Right renal cortex interstitium (tissue), 3 donors: ENCODE measurements at places on chromosomes 13 and 19. TPM values are rescaled to one million over a fixed set of nuclear protein-coding genes. Genes with fewer than 3 reads are reported as not detected.
A peak's percentile ranks its signal among the peaks of the same experiment; 100 is the strongest.

DNA sequence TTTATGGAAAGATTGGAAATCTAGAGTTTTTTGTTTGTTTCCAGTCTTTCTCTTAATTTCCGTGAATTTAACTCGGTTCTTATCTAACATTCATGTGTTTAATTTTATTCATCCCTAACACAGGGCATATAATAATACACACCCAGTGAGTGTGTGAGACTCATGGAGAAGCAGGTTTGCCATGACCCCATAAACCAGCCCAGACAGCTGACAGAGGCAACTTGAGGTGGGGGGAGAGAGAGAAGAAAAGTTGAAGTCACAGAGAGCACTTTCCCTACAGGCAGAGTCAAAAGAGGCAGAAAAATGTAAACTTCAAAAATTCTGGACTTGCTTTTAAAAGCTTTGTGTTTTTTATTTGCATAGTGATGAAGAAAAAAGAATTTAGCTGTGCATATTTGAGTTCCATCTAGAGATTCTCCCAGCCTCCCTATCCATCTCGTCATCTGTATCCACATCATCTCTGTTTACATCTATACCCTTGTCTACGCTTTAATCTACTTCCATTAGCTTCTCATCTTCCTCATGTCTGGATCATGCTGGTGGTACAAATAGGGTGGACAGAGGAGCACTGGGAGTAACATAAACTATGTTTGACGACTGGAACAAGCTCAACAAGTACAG lies 60.2 kb downstream of the THSD1 start:
- no peak for DNase-seq

The LENG9 gene
- polyA plus RNA-seq: 1.5 TPM

DNA sequence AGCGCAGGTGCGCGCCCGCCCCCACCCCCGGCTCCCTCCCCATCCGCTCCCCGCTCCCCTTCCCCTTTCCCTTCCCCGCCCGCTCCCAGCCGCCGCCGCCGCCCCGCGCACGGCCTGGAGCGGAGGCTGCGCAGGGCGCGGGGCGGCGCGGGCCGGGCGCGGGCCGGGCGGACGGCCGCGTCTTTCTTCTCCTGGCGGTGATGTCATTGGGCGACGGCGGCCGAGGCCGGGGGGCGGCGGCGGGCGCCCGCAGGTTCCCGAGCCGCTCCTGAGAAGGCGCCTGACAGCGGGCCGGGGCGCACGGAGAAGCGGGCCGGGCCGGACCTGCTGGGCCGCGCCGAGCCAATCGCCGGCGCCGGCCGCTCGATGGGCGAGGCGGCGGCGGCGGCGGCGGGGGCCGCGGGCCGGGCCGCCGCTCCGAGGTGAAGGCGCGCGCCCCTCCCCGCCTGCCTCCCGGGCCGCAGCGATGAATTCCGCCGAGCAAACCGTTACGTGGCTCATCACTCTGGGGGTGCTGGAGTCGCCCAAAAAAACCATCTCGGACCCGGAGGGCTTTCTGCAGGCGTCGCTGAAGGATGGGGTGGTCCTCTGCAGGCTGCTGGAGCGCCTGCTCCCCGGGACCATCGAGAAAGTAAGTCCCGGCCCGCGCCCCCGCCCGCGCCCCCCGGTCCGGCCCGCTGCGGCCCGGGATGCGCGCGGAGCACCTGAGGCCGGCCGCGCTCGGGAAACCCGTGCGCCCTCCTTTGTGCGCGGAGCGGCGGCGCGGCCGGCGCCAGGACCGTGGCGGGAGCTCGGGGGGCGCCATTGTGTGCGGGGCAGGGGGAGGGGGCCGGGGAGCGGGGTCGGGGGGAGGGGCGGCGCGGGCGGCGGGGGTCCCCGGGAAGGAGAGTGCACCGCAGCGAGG lies at the start of gene ARHGEF7:
Gene ARHGEF7, plus strand, starts transcription at position 250 of the 904 bp plus-strand sequence. Its CDS starts 217 bp downstream, at position 467.
- no peak for DNase-seq

The SPART gene
- polyA plus RNA-seq: 102 TPM

GRCh38 chr13:31090096-31090495 lies 71.6 kb downstream of the HSPH1 start:
- DNase-seq: no peak

DNA sequence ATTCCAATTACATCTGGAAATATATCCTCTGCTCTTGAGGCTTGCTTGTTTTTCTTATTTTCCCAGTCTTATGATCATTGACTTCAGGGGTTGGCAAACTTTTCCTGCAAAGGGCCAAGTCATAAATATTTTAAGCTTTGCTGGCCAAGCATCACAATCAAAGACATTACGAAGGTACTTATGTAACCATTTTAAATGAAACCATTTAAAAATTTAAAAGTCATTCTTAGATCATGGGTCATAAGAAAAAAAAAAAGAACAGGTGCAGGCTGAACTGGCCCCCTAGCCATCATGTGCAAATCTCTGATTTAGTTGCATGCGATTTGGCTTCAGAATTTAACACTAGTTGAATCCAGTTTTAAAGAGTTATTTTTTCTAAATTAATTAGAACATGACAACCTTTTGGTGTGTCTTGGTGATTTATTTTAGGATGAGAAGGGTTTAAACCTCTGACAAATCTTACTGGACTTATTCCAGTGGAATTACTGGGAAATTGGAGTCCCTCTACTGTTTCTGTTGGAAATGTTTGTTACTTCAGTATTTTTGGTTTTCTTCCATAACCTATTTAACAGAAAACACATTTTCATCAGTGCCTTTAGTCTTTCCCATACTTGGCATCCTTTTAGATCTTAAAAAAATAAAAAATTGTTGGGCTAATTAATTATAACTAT lies 148.1 kb downstream of the NHLRC3 start:
- no peak for DNase-seq

The FCGBP gene
- 5.4 TPM for polyA plus RNA-seq

The LRRC25 gene
- polyA plus RNA-seq: 0.85 TPM

DNA sequence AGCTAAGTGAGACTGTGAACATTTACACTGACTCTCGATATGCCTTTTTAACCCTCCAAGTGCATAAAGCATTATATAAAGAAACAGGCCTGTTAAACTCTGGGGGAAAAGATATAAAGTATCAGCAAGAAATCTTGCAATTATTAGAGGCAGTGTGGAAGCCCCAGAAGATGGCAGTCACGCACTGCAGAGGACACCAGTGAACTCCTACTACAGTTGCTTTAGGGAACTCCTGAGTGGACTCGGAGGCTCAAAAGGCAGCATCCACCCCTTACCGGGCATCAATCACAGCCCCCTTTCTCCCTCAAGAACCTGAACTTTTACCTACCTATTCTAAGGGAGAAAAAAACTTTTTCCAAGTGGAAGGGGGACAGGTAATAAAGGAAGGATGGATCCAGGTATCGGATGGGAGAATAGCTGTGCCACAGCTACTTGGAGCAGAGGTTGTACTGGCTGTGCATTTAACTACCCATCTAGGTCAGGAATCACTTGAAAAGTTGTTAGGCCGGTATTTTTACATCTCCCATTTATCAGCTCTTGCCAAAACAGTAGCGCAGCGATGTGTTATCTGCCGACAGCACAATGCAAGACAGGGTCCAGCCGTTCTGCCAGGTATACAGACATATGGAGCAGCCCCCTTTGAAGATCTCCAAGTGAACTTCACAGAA lies 80.1 kb downstream of the ZNF486 start:
- DNase-seq: peak; percentile 20

The BEST2 gene
- 0.07 TPM for polyA plus RNA-seq

The MEF2B gene
- 1.0 TPM for polyA plus RNA-seq

DNA sequence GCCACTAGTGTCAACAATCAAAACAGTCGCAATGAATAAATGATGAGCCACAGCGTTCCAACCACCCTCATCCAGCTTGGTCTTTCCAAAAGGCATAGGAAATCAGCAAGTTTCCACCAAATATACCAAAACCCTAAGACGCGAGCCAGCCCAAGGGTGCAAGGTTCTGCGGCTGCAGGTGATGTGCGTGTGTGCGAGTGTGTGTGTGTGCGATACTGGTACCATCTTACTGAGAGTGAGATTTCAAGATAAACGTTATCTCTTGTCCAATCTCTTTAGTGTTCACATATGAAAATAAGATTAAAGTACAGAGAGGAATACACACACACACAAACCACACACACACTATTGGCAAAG lies 895 bp upstream of the TRPC4 start:
- no peak for DNase-seq

GRCh38 chr19:5652261-5652660 lies 28.1 kb downstream of the MICOS13 start:
- no peak for DNase-seq

GRCh38 chr19:10290876-10291553 lies 1.3 kb downstream of the ICAM5 start:
- DNase-seq: no peak

DNA sequence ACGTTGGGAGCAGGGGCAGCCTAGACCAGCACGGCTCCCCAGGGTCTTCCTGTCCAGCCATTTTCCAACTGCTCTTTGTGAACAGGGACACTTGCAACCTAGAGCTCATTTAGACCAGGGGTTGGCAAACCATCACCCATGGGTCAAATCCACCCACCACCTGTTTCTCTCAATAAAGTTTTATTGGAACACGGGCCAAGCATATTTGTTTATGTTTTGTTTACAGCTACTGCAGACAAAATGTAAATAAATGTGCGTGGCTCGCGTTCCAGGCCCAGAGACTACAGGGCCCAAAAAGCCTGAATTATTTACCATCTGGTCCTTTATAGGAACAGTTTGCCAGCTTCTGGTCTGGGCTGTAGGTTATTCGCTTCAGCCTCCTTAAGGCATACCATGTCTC lies 13.3 kb upstream of the EMC10 start:
- DNase-seq: no peak

DNA sequence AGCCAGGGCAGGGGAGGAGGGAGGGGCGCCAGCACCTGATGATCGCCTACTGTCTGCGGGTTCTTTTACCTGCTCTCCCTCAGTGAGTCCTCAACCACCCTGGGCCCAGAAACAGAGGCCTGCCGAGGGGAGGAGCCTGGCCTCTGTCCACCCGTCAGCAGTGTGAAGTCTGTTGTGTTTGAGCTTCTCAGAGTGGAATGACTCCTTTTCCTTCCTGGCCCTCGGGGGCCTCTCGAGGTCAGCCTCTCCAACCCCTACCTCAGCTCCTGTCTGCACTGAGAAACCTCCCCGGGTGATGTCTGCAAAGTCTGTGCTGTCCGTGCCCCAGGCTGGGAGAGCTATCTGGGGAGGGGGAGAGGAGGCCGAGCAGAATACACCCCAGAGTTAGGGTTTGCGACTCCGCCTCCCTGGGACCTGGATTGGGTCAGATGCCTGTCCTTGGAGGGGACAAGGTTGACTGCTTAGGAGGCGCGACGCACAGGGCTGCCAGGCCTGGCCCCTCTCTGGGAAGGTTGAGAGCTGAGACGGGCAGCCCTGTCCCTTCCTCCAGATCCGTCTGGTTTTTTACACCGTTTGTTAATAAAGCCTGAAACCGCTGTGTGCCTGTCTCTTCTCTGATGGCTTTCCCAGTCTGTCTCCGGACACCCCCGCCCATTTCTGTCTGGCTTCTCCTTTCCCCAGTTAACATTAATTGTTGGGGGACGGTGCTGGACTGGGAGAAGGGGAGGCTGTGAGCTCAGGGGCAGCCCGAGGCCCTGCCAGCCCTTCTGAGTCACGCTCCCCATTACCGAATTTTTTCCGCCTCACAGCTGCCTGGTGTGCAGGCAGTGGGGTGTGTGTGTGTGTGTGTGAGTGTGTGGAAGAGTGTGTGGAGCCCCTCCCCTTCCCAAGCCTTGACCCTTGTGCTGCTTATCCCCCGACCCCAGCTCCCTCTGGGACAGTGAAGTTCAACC lies 989 bp upstream of the SSC5D start:
- no peak for DNase-seq

The MBD3L2 gene
- polyA plus RNA-seq: not detected
